CD4-positive, alpha-beta T cell treated with Interleukin-15 for 4 hours (primary cell): ENCODE measurements at places on chromosomes 11 and 22.

DNA sequence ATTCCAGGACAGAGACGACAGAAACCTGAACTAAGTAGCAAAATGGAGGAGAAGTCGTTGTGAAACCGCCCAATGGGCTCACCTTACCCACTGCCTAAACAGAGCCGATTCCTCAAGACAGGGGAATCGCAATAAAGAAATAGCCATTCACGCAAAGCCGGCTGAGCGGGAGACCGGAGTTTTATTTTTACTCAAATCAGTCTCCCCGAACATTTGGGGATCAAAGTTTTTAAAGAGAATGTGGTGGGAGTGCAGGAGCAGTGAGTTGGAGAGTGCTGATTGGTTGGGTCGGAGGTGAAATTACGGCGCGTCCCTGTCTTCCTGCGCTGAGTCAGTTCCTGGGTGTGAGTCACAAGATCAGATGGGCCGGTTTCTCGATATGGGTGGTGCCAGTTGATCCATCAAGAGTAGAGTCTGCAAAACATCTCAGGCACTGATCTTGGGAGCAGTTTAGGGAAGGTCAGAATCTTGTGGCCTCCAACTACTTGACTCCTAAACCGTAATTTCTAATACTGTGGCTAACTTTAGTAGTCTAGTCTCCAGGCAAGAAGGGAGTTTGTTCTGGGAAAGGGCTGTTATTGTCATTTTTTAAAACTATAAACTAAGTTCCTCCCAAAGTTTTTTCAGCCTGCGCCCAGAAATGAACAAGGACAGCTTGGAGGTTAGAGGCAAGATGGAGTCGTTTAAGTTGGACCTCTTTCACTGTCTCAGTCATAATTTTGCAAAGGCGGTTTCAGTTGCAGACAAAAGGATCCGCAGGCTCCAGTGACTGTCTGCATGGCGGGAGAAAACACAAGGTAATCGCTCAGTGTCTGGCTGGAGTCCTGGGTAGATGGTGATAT is 34.1 kb downstream of the OR4D9 start:
- DNase-seq, result no peak

DNA sequence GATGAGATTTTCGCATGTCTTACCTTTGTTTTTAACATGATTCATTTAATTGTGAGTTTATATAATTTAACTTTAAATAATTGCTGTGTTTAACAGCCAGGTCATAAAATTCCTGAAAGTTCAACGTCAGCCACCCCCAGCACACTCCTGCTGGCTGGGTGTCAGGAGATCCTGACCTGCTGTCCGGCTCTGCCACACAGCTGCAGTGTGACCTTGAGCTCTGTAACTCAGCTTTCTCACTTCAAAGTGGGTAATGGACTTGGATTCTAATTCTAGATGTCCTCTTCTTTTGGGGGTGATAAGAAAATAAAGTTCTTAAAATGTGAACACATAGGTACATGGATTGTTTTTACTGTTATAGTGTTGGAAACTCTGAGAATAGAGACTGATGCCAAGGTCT is 10.9 kb downstream of the VPS26B start:
- no peak for DNase-seq

GRCh38 chr11:35780951-35781860 is 118.6 kb downstream of the TRIM44 start:
- no peak for DNase-seq

- DNase-seq, result no peak
Measured at GRCh38 chr11:18853086-18853720, 61.6 kb upstream of the PTPN5 start.

DNA sequence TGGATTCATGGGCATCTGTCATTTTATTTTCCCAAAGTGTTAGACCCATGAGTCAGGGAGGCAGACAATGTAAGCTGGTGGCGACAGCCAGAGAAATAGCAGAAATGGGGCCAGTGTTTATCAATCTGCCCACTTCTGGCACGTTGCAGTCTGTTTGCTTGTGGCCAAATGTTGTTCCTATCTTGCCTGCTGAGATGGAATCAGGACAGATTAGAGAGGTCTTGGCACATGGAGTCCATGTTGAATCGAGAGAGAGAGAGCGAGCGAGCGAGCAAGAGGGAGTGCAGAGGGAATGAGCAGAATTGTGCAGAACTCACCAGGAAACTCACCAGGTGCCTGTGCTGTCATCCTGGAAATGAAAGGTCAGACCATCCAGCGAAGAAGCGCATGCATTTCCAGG is 21.9 kb upstream of the PARVG start:
- no peak for DNase-seq

DNA sequence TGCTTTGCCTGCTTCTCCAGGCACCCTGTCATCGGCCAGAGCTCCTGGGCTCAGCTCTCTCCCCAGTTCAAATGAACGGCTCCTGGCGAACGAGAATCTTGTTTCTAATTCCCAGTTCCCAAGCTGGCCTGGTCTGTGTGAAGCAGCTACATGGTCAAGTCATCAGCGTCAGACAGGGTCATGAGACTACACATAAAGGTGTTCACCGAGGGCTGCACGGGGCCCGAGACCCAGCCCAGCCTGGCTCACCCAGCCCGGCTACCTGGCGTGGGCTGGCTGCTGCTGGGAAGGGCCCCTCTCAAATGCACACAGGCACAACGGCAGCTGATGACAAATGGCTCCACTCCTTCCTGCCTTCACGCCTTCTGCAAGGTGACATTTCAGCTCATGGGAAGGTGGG is 14.6 kb upstream of the CELSR1 start:
- no peak for DNase-seq

DNA sequence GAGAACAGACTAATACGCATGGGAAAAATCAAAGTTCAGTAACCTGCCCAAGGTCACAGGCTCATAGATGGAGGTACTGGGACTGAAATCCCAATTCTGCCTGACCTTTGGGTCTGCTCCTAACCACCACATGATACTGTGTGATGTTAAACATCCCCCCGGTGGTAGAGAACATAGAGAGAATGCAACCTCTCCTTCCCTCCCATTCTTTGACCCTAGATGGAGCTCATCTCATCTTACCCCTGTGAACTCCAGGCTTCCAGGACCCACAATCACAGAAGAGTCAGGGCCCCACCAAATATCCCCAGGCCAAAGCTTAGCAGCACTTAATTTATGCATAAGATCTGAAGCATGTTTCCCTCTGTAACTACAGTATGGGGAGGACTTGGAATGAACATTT is 198.5 kb downstream of the MYO18B start:
- DNase-seq, result no peak

DNA sequence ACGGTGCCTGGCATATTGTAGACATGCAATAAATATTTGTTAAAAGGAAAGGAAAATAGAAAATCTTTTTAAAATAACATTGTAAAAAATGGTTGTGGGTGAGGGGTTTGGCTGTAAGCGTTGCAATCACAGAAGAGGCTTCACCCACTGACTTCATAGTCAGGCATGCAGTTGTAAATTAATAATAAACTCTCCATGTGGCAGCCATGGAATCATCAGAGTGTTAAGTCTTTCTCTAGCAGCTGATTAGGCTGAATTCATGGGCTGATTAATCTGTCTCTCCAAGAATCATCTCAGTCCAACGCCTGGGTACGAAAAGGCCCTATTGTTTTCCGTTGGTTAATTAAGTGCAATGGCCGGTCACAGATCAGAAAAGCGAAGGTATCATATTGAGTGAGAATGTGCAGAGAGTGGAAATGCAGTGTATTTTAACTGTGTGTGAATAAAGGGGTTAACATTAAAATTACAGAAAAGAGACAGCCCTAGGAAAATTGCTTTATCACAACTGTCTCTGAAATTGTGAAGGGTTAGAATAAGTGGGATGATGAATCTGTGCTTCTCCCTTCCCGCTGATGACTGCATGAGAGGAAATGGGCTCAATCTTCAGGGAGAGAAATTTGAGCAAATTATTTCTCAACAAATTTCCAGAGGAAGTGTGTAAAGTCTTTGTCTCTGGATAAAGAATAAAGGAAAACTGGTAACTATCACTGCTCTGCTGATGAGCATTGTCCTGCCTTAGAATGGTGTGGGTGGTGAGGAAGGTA is 269.0 kb downstream of the FAM76B start:
- DNase-seq, result no peak

DNA sequence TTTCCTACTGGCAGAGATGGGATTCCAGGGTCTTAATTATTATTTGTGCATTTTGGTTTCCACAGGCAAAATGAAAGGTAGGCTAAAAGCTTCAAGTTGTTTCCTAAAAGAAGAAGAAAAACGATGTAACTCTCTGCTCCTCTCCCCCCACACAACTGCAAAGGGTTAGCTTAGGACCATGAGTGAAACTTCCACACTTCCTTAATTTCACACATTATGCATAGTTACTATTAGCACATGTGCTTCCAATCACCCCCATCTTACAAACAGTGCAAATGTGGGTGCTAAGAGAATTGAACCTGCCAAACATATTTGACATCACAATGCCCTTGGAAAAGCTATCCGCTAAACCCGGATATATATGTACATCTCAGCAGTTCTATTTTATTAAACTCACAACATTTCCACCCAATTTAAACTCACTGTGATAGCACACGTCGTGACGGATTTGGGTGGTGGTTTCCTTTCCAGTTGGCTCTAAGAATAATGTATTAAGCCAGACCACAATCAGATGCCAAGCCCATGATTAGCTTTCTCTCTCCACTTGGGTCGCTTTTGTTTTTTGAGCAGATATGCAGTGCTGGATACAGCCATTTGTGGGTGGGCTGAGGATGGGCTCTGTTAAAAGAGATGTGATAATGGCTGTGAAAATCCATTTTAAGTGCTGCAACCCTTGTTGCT is 245.0 kb upstream of the POU2AF2 start:
- no peak for DNase-seq

DNA sequence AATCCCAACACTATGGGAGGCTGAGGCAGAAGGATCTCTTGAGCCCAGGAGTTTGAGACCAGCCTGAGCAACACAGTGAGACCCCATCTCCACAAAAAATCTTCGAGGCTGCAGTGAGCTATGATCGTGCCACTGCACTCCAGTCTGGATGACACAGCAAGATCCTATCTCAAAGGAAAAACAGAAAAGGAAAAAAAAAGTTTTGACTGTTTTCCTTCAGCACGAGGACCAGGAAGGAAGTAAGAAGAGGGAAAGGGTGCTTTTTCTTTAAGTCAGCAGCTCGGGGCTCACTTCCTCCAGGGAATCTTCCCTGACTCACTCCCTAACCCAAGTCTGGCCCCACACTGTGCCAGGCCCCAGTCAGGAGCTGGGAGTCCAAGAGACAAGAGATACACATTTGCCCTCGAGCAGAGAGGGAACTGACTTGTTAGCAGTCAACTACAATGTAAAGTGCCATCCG is 14.2 kb downstream of the ARRB1 start:
- no peak for DNase-seq

- no peak for DNase-seq
Measured at GRCh38 chr11:16299390-16299789, 57.0 kb downstream of the SOX6 start.

DNA sequence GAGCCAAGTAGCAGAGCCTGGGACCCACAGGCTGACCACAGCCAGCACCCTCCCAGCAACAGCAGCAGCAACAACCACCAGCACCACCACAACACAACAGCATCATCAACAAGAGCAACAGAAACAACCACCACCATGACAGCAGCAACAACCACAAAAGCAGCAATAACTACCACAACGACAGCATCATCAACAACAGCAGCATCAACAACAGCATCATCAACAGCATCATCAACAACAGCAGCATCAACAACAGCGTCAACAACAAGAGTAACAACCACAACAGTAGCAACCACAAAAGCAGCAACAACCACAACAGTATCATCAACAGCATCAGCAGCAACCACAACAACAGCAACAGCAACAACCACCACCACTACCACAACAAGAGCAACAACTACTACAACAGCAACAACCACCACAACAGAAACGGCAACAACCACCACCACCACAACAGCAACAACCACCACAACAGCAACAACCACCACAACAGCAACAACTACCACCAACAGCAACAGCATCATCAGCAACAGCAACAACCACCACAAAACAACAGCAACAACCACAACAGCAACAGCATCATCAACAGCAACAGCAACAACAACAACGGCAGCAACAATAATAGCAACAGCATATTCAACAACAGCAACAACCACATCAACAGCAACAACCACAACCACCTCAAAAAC is 22.1 kb upstream of the FGF3 start:
- DNase-seq, result no peak

DNA sequence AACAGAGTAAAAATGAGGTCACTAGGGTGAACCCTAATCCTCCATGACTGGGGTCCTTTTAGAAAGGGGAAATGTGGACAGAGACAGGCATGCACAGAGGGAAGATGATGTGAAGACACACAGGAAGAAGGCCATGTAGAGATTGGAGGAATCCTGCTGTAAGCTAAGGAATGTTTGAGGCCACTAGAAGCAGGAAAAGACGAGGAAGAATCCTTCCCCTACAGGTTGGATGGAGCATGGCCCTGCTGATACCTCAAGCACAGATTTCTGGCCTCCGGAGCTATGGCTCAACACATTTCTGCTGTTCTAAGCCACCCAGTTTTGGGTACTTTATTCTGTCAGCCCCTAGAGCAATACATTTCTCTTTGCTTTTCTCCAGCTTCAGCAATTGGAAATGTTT is 486.9 kb downstream of the MIAT start:
- DNase-seq, result no peak

DNA sequence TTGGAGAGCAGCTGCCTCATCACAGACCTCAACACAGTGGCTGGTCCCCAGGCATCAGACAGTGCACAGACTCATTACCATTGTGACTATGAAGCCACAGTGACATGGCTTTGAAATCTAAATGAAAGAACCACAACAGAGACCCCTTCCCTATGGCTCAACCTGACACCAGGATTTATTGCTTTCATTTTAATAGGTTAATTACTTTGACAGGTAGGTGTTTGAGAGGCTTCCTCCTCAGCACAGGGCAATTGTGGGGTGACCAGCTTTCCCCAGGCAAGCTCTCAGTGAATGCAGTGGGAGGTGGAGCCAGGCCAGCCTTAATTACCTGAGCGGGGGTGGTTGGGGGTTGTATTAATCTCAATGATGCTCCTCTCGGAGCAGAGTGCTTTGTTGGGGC is 102.3 kb downstream of the CHST1 start:
- DNase-seq, result no peak

DNA sequence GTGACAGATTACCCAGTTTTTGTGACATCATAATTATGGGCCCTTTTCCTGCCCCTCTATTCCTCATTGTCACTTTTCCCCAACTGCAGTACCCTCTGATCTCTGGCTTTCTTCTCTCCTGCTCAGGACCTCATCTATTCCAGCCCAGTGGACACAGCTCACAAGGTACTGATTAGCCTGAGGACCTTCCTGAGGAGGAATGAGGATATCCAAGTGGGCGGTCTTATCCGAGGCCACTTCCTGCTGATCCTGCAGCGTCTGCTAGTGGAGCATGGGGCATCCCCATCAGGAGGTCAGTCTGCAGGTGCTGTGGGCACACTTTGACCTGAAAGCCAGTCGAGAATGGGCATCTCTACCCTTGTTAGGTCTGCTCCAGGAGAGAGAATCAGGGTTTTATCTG is 24.5 kb upstream of the CCDC134 start:
- no peak for DNase-seq

GRCh38 chr22:30614268-30614667 is 7.3 kb downstream of the TCN2 start:
- DNase-seq, result no peak

GRCh38 chr11:2562890-2563212 is 118.0 kb downstream of the KCNQ1 start:
- no peak for DNase-seq

GRCh38 chr11:103893371-103893770 is 143.1 kb upstream of the DDI1 start:
- no peak for DNase-seq
